ENCODE measurements at places on chromosomes 13 and 19.

DNA sequence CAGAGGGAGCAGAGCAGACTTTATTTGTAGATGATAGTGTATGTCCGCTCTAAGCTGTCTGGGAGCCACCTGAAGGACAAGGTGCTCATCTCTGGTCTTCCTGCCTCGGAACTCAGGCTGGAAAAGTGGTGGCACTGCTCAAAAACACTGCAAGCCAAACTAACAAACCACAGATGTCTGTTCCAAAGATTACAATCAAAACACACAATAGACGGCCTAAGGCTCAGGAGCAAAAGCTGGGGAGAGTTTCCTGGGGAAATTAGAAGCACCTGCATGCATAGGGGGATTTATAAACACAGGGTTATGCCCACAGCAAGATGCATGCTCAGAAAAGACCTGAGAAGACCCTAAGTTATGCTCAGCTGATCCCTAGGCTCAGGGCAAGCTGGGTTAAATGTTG lies 9.4 kb upstream of the EVI5L start:
- no peak for DNase-seq

- DNase-seq: no peak
These were observed 38.6 kb downstream of the TNFRSF19 start for GRCh38 chr13:23608701-23609413.

GRCh38 chr19:33187183-33187540 lies 7.0 kb upstream of the LRP3 start:
- no peak for DNase-seq

DNA sequence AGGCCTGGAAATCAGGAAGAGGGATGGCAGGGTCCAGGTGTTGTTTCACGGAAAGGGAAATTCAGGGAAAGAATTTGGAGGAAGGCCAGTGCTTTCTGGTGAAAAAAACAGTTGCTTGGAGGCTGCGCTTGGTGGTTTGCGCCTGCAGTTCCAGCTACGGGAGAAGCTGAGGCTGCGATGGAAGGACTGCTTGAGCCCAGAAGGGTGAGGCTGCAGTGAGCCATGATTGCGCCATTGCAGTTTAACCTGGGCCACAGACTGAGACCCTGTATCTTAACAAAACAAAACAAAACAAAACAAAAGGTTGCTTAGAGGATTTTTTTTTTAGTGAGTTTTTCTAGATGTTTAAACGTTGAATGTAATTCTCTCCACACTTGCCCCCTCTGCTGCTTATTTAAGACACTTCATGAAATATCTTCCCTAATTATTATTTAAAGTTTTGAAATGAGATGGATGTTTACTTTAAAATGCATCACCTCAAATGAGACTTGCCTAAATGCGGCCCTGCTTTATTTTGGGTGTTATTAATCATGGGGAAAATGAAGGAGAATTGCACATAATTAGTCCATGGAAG lies 75.4 kb upstream of the TRPC4 start:
- DNase-seq: no peak

DNA sequence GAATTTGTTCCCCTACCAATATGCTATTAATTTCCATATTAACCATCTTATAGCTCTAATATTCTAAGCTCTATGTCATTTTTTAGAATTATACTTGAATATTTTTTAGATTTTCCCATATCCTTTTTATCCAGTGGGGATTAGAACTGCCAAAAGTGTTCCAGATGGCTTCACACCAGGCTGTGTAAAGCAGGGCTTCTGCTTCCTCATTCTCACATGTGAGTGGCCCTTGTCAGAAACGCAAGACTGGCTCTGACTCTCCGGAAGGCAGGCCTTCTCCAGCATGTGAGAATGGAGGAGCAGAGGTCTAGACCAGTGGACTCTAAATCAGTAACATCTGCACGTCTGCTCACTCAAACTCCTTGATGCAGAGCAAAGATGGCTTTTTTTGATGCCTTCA lies 650.1 kb downstream of the FGF9 start:
- DNase-seq: no peak

DNA sequence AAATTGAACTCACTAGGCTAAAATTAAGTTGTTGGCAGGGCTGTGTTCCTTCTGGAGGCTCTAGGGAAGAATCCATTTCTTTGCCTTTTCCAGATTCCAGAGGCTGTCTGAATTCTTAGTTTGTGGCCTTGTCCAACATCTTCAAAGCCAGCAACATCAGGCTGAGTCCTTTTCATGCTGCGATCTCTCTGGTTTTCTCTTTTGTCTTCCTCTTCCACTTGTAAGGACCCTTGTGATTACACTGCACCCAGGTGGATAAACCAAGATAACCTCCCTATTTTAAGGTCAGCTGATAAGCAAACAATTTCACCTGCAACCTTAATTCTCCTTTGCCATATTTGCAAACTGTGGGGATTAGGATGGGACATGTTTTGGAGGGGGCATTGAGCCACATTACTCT lies 11.5 kb downstream of the UTP14C start:
- no peak for DNase-seq

DNA sequence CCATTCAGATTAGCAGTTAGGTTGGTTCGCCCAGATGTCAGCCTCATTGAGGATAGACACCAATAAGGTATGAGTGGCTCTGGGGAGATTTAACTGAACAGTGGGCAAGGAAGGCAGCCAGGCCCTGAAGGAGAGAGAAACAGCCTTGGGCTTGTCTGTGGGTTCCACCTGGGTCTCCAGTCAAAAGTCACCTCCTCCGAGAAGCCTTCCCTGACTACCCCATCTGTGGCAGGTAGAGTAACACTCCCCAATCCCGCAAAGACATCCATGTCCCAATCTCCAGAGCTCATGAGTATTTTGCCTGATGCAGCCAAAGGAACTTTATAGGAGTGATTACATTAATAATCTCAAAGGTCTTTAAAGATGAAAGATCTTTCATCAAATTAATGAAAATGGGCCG lies 8.0 kb upstream of the YJU2 start:
- DNase-seq: no peak

DNA sequence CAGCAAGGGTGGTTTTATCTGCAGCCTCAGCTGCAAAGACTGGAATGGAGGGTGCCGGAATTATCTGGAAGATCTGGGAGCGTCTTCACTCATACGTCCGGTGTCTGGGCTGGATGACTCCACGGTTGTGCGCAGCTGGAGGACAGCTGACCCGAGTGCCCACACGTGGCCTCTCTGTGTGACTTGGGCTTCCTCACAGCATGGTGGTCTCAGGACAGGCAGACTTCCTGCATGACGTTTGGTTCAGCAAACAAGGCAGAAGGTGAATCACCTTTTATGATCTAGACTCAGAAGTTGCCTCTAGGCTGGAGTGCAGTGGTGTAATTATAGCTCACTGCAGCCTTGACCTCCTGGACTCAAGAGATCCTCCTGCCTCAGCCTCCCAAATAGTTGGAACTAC lies 33.2 kb downstream of the CACNG6 start:
- no peak for DNase-seq

DNA sequence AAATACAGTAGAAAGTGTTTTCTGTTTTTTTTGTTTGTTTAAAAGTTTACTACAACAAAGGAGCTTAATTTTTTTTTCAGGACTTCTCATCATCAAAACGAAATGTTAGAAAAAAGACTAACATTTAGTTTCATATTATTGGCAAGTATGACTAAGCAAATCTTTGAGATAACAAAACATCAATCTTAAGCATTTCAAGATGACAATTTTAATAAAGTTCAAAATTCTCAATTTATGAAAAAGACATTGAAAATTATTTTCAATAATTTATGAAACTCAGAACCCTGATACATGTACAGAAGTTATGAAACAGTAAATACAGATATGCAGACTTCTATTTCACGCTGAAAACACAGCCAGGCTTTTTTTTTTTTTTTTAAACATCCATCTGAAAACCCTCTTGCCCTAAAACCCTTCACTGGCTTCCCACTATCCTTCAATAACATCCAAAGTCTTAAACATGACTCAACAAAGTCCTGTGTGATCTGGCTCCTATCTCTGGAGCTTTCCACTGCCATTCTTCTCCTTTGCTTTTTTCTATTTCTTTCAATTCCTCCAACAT lies 3.9 kb downstream of the RBM26 start:
- DNase-seq: no peak

GRCh38 chr19:46718934-46719622 lies 2.2 kb upstream of the PRKD2 start:
- DNase-seq: no peak

GRCh38 chr19:46472592-46472991 lies 1.2 kb upstream of the PNMA8A start:
- DNase-seq: no peak

DNA sequence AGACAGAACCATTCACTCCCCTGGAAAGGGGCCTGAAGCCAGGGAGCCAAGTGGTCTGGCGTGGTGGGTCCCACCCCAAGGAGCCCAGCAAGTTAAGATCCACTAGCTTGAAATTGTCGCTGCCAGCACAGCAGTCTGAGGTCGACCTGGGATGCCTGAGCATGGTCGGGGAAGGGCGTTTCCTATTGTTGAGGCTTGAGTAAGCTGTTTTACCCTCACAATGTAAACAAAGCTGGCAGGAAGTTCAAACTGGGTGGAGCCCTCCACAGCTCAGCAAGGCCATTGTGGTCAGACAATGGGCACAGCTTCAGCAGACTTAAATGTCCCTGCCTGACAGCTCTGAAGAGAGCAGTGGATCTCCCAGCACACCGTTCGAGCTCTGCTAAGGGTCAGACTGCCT lies 195.6 kb upstream of the DACH1 start:
- no peak for DNase-seq
